ENCODE measurements at places on chromosomes 7 and 10. TPM values are rescaled to one million over a fixed set of nuclear protein-coding genes. Genes with fewer than 3 reads are reported as not detected.

- DNase-seq: no peak
Observed at GRCh38 chr10:28254290-28254985, 48.4 kb downstream of the MPP7 start.

DNA sequence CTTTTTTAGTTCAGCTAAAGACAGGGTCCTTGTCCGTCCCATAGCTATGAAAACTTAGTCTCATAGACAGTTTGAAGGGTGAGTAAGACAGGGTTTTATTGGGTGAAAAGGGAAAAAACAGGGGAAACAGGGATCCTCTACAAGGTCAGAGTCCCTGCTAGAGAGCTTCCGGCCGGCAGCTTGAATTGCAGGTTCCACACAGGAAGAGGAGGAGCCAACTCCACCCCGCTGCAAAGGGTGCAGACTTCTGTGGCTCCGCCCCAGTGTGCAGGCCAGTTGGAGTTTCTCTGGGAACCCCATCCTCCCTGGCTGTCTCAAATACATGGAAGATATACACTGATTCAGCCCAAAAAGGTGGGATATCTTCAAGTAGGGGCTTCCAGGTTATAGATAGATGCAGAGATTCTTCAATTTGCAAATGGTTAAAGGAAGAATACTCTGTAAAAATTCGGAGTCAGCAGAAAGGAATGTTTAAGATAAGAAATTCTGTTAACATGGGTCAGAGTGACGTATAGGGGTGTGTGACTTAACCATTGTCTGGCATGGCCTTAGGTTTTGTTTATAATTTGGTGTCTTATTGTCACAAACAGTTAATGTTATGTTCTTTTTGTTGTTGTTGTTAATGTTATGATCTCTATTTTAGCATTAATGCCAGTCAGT is 34.6 kb upstream of the HECW1 start:
- DNase-seq: no peak

The UPF2 gene
- 19.1 TPM for total RNA-seq

DNA sequence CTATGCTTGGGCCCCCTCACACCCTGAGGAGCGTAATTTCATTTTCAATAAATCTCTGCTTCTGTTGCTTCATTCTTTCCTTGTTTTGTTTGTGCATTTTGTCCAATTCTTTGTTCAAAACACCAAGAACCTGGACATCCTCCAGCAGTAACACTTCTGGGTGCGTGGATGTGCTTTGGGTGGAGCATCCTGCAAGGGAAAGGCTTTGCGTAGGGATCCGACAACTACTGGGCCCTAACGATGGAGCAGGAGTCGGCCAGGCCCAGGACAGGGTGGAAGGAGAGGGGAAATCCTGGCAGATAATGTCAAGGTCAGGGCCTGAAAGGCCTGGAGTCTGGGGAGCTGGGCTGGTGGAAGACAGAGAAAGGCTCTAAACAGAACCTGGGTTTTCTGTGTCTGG is 231.8 kb downstream of the ADAM12 start:
- no peak for DNase-seq

The ZNF786 gene
- total RNA-seq: 10.1 TPM

DNA sequence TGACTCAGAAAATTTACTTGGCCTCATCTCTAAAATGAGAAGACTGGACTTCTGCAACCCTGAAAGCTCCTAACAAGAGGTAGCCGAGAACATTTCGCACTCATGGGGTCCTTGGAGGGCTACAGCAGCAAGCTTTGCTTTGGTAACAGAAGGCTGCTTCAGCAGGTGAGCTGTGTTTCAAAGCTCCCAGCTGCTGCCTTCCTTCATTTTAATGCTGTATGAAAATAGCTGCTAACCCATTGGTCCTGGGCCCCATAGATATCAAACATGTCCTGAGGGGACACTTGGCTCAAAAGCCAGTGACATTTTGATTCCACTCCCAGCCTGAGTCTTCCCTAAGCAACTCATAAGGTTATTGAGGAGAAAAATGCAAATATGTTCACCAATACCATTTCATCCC is 14.3 kb upstream of the MALSU1 start:
- DNase-seq: no peak

The PROSER2 gene
- 4.1 TPM for total RNA-seq

GRCh38 chr7:70595755-70596597 is 536.0 kb upstream of the GALNT17 start:
- no peak for DNase-seq

DNA sequence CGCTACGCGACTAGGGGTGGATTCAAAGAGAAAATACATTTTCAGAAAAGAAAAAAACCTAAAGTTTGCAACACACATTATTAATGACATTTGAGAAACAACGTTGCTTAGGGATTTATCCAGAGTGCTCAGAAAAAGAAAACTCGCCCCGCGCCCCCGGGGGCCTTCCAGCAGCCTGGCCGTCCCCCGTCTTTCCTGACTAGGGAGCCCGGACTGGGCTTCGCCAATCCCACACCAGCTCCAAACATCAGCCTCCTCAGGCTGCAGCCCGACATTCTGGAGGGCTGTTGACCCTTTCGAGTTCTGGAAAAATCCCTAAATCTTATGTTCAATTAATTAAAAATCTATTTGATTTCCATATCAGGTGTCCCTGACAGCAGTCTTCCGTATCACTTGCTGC is 48.6 kb downstream of the CLEC2L start:
- no peak for DNase-seq

The TYSND1 gene
- total RNA-seq: 39.3 TPM

The PPP1R17 gene
- not detected for total RNA-seq

The PALD1 gene
- total RNA-seq: 3.0 TPM

DNA sequence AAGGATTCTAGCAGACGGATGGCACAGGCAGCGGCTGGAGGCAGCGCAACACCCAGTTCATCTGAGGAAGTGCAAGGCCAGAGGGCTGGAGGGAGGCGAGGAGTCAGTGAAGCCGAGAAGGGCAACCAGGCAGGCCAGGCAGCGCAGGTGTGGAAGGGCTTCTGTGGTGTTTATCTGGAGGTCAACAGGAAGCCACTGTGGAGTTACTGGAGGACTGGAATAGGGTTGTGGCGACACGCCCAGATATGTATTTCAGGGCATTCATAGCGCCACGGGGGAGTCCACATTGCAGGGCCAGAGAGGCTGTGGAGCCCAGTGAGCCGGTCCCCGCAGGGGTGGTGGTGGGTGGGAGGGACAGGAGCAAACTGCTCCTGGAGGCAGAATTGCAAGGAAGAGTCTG is 150.6 kb downstream of the CDH23 start:
- DNase-seq: no peak

The ZCCHC24 gene
- total RNA-seq: 7.8 TPM

The LIPJ gene
- not detected for total RNA-seq

GRCh38 chr10:31947144-31947926 is 18.7 kb upstream of the ARHGAP12 start:
- no peak for DNase-seq

GRCh38 chr10:34941471-34942357 is 126.6 kb upstream of the PARD3 start:
- no peak for DNase-seq

The MORN4 gene
- total RNA-seq: 17.9 TPM

The NEBL gene
- 32.3 TPM for total RNA-seq

DNA sequence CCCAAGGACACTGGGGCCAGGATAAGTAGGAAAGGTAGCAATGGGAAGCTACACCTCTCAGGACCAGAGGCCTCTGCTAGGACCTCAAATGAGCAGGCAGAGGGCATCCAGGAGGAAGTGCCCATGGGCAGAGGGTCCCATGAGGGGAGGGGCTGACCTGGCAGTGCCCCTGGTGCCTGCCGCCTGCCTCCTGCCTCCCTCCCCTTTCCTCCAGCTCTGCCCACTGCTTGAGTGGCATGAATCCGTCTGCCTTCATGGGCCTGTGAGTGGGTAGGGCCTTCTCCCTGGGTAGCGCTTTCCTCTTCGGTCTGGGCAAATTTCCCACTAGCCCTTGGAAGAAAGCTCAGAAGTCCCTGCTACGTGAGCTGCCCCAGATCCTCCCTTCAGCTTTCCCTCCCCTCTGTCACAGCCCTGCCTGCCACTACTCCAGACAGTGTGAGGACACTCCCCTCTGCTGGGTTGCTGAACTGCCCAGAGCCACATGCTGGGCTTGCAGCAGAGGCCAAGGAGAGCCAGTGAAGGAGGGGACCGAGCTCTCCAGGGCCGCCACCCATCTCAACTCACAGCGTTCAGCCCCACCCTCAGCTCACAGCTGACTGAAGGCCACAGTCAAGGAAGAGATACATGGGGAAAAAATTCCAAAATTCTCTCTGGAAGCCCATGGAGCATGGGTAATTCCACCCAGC is 141.4 kb downstream of the ARHGAP22 start:
- no peak for DNase-seq

DNA sequence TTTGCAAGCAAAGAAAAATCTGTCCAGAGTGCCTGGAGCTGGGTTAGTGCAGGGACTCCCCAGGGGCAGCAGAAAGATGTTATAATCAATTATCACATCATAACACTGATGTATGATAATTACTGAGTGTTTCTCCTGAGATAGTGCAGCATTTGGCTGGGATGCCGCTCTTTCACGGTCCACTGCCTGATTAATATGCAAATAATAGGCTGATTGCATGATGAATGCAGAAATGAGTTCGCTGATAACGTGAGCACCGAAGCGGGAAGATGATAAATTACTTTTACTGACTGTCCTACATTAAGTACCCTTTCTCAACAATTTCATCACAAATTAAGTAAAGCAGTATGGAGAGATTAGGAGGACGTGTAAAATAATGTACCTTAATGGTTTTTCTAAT is 71.4 kb upstream of the SH2B2 start:
- DNase-seq: no peak

DNA sequence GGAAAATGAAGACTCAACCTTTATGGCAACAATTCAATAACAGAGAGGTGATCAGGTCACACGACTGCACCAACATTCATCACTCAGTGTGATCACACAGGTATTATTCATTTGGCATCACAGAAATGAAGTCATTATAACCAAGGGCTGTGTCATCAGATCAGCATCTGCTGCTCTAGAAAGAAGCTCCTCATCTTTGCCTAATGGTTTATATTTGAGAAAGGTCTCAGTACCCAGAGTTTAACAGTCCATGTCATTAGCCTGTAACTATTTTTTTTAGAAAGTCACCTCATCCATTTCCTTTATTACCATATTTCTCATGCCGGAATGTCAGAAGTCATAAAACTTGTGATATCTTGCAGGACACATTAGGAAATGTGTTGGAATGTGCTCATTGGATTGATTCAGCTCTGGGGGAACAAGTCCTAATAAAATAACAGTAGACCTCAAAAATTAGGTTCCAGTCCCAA is 45.1 kb upstream of the PRKG1 start:
- DNase-seq: no peak

- no peak for DNase-seq
Observed at GRCh38 chr7:157113607-157114006, 25.1 kb upstream of the UBE3C start.

The DRGX gene
- 0.15 TPM for total RNA-seq

The CISD1 gene
- 64.1 TPM for total RNA-seq

The BHLHA15 gene
- 0.26 TPM for total RNA-seq

DNA sequence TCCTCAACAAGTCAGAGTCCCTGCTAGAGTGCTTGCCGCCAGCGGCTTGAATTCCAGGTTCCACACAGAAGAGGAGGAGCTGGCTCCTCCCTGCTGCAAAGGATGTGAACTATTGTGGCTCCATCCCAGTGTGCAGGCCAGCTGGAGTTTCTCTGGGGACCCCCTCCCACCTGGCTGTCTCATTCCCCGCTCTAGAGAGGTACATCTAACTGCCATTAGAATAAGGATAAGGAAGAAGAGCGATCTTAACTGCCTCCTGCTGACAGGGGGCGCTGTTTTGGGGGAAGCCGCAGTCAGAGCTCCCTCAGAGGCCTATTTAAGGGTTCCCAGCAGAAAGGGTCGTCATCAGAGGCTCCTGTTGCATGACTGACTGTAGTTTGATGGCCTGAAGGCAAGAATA is 40.8 kb upstream of the HECW1 start:
- DNase-seq: no peak

GRCh38 chr10:34200355-34200901 is 614.7 kb downstream of the PARD3 start:
- no peak for DNase-seq

GRCh38 chr10:101941871-101942270 is 98.3 kb upstream of the KCNIP2 start:
- DNase-seq: no peak

Data from Panc1 (cell line).